Keratinocyte (primary cell): ENCODE measurements at places on chromosomes 7 and 10.

- no peak for DNase-seq
Measured at GRCh38 chr7:110664803-110665202, 426.1 kb upstream of the LRRN3 start.

DNA sequence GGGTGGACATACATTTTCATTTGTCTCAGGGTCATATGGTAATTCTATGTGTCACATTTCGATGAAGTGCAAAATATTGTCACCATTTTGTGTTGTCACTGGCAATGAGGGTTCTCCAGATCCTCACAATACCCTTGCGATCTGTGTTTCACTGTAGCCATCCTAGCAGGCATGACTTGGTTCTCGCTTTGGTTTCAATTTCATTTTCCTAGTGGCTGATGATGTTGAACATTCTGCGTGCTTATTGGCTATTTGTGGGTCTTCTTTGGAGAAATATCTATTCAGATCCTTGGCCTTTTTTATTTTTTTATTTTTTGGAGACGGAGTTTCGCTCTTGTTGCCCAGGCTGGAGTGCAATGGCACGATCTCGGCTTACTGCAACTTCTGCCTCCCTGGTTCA lies 24.8 kb upstream of the MNX1 start:
- DNase-seq: no peak

DNA sequence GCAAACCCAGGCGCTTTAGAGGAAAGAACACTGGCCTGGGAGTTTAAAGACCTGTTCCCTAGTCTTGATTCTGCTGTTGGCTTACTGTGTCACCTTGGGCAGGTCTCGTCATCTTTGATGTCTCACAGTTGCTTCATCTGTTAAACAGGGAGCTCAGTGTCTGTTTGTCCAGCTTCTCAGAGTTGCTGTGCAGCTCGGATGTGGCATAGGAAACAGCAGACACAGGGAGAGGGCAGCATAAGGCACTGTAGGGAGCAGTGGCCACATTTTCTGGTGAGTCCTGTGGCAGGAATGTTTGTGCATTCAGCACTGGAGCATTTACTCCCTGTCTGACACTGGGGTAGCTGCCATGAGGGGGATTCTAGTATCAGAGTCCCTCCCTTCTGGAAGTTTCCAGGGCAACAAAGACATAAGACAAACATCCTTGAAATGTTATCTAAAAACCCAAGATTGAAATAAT lies 2.0 kb downstream of the REPIN1 start:
- no peak for DNase-seq

- no peak for DNase-seq
Measured at GRCh38 chr10:128571071-128571470, 444.8 kb upstream of the MKI67 start.

GRCh38 chr10:6221971-6222751 lies 19.4 kb downstream of the PFKFB3 start:
- DNase-seq: peak; percentile 35

DNA sequence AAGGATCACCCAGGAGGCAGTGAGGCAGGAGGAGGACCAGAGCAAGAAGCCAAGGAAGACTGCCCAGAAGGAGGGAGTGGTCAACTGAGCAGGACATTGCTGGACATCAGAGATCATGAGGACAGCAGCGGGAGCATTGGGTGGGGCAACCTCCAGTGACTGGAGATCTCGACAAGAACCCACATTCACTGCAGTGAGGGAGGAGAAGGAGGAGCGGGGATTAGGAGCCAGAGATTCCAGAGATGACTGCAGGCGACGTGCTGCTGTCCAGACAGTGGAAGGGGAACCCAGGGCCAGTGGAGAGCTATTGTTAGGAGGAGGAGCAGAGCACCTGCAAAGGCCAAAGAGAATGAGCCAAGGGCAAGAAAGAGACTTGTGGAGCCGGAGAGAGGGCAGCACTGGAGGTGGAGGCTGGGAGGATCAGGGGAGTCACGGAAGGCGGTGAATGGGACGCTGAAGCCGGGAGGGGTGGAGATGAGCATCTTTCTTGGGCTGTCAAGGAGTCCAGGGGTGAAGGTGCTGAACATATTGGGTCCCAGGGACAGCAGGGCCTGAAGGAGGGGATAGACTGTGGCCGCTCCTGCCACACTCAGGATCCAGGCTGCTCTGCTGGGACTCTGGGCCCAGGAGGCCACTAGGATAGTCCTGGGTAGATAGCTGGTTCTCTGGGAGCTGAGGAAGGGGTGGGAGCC lies 140.1 kb upstream of the UNC5B start:
- DNase-seq: no peak

- DNase-seq: no peak
Measured at GRCh38 chr7:93316730-93317129, 84.6 kb downstream of the VPS50 start.

GRCh38 chr7:79612022-79612421 lies 158.6 kb upstream of the MAGI2 start:
- no peak for DNase-seq
